ENCODE measurements at places on chromosomes 5 and 9.

- no peak for DNase-seq
Observed at GRCh38 chr9:92602413-92602812, 66.6 kb upstream of the ECM2 start.

DNA sequence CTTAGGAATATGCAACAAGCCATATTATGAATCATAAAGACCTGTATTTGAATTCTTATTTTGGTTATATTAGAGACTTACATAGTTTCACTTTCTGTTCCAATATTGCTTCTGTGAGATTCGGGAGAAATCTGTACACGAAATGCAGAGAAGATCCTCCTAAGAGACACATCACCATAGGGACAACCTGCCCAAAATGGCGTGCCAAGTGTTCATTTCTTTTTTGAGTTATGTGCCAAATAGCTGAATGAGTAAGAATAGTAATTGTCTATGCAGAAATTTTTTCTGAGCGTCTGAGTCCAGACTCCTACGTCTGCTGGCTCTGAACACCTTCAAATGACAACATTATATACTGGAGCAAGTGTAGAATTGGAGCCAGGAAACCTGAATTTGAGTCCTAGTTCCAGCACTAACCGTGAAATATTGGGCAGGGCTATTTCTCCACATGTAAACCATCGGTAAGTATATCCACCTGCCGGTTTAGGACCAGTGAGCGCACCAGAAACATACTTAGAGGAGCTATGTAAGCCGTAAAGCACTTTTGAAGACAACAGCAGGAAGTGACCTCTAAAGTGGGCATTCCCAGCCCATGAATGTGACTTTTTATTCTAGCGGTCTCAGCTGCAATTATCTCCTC, 163.9 kb upstream of the DMRT1 start:
- no peak for DNase-seq

DNA sequence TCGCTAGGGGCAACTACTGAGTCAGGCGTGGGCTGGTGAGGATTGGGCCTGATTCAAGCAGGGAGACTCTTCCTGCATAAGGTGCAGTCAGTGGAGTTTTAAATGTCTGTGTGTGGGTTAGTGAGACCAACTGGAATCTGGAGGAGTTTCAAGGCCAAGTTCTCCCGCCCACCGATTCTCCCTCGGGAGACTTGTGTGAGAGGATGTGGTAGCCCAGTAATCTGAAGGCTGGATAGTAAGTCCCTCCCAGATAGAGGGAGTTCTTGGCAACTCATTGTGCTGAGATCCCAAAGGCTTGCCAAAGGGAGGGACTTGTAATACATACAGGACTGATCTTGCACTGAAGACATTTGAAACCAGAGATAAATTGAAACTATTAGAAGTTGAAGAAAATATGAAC, 51.8 kb downstream of the WDR36 start:
- no peak for DNase-seq

DNA sequence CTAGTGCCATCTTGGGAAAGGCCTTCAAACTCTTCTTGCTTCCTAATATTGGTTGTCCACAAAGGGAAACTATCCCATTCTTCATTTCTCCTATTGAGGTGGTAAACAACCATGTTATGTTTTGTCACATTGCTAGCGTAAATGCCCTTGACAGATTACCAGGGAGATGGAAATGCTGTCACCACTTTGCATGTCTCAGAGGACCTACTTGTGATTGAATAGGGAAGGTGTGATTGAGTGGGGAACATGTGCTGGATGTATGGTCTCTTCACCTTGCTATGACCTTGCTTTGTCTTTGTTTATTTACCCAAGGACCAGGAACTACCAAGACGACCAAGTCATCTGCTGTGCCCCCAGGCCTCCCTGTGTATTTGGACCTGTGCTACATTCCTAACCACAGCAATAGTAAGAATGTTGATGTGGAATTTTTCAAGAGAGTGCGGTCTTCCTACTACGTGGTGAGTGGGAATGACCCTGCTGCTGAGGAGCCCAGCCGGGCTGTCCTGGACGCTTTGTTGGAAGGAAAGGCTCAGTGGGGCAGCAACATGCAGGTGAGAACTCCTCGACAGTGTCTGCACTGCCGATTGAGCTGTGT, 96.1 kb downstream of the MAP1B start:
- DNase-seq = no peak

DNA sequence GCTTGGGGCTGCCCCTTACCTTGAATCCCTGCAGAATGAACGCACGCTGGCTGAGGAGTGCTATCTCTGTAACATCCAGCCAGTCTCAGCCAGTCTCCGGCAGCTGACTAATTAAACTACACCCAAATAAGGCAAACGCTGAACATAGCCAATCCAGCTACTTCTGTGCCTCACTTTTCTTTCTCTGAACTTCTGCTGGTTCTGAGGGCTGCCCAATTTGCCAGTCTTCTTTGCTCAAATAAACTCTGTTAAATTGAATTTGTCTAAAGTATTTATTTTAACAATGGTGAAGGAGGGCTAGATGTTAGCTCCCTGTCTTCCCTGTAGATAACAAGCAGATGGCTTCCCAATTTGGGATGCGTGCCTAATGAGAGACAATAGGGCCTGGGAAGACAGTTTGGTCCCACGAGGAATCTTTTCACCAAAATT, 154.0 kb upstream of the NFIL3 start:
- no peak for DNase-seq

Measured in H54 (cell line).